ENCODE measurements at places on chromosomes 6 and 20.

- H3K27ac ChIP-seq = peak within 1 kb of the TSS; percentile 92
- H3K27me3 ChIP-seq = peaks cover 8% of the 10 kb centered on the region
- peaks cover 27% of the 10 kb centered on the region for H3K36me3 ChIP-seq
Observed at GRCh38 chr6:33208091-33208967, at the start of gene RING1. Gene RING1, plus strand, starts transcription at chr6:33208500. Its CDS starts 323 bp downstream, at chr6:33208823.

- peaks cover 18% of the 10 kb centered on the region for H3K27me3 ChIP-seq
- no peak overlapping the region for H3K27ac ChIP-seq
- no peak overlapping the region for H3K4me3 ChIP-seq
- DNase-seq = no peak
Observed at GRCh38 chr20:58141496-58141895, 87.0 kb downstream of the ANKRD60 start.

DNA sequence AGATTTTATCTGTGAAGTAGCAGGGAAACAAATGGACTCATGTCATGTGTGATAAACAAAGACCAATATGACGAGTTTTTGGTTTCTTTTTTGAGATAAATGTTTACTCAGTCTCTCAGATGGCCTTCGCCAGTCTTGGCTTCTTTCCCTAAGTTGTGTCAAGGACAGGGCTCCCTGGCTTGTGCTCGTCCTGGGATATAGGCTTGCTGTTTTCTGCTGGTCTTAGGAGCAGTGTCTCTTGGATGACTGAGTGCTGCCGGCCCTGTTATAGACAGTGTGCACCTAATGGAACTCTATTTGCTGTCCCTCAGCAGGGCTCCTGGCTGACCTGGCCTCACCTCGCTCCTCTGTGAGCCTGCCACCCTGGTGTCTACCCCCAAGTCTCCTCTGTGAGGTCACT lies 324.1 kb upstream of the SYNCRIP start:
- no peaks in the 10 kb centered on the region for H3K4me1 ChIP-seq
- no peak for DNase-seq
- no peak overlapping the region for H3K27ac ChIP-seq

DNA sequence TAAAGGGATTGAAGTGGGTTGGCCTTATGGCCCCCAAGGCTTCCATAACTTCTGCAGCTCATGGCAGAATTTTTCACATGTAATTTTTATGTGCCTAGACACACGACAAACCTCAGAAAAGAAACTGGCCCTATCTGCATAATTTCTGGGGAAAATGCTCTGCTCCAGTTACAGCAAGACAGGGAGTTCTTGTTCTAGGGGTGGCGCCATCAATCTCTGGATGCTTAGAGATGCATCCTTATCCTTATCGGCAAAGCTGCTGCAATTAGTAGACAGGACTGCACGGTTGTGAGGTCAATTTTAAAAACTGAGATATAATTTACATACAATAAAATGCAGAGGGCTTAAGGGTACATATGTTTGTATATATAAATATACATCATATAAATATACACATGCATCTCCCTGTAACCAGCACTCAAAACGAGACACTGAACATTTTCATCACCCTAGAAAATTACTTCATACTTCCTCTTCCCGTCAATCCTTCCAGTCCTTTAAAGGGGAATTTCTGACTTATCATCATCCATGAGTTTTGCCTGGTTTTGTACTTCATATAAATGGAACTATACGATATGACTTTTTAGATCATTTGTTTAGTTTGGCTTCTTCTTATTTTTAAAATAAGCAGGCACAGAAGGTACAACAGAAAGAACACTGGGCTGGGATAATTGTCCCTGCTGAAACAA lies 10.2 kb downstream of the ELMO2 start:
- no peak overlapping the region for H3K4me3 ChIP-seq
- H3K27me3 ChIP-seq = no peaks in the 10 kb centered on the region
- peaks cover 21% of the 10 kb centered on the region for H3K4me1 ChIP-seq

- peak overlapping the region; percentile 26 for H3K4me3 ChIP-seq
- H3K27ac ChIP-seq = peak overlapping the region; percentile 99
- peaks cover 45% of the 10 kb centered on the region for H3K4me1 ChIP-seq
- no peaks in the 10 kb centered on the region for H3K36me3 ChIP-seq
Observed at GRCh38 chr6:13354331-13355042, 26.1 kb upstream of the TBC1D7 start.

GRCh38 chr6:139369568-139370282 lies 4.7 kb downstream of the CITED2 start:
- peak overlapping the region; percentile 85 for H3K27ac ChIP-seq
- H3K4me1 ChIP-seq = peaks cover 42% of the 10 kb centered on the region
- peak; percentile 29 for DNase-seq
- peaks cover 17% of the 10 kb centered on the region for H3K36me3 ChIP-seq
- peak overlapping the region; percentile 59 for H3K4me3 ChIP-seq

- peaks cover 35% of the 10 kb centered on the region for H3K27me3 ChIP-seq
- H3K4me1 ChIP-seq = peaks cover 13% of the 10 kb centered on the region
- peak overlapping the region; percentile 67 for H3K4me3 ChIP-seq
- peak; percentile 69 for DNase-seq
Observed at GRCh38 chr20:45823949-45824835, 2.9 kb downstream of the TNNC2 start.

DNA sequence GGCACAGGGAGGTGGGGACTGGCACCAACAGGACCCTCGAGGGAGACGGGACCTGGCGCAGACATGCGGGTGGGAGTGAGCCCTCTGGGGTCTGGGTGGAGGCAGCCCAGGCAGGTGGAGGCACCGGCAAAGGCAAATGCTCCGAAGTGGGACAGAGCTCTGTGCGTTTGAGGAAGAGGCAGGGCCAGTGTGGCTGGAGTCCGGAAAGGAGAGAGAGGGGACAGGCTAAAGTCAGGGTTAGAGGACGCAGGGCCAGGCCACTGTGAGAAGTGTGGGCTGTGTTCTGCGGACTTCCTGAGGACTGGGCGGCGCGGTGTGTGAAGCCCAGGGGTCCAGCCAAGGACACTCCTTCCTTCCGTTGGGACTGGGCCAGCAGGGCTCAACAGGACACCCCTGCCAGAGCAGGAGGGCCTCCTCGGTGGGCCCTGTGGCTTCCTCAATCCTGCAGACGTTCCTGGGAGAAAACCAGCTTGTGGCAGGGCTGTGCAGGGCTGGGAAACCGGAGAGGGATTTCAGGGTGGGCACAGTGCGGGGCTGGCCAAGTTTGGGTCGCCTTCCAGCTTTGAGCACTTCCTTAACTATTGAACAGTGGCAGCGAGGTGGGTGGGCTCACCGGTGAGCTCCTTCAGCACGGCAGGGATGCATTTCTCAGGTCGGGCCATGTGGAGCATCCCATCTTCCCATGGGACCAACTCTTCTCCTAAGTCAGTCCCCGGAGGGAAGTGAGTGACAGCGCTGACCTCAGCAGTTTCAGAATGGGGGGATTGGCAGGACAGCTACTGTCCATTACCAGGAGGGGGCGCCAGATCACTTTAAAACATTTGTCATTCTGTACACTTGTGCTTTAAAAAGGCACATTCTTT lies 22.5 kb downstream of the MOCS3 start:
- no peaks in the 10 kb centered on the region for H3K36me3 ChIP-seq
- peak overlapping the region; percentile 19 for H3K27ac ChIP-seq
- H3K4me3 ChIP-seq = no peak overlapping the region
- H3K27me3 ChIP-seq = peaks cover 19% of the 10 kb centered on the region
- H3K4me1 ChIP-seq = peaks cover 15% of the 10 kb centered on the region

GRCh38 chr20:32251470-32251869 lies 26.0 kb upstream of the KIF3B start:
- peaks cover 3% of the 10 kb centered on the region for H3K36me3 ChIP-seq
- H3K4me3 ChIP-seq = peak overlapping the region; percentile 64
- H3K4me1 ChIP-seq = peaks cover 67% of the 10 kb centered on the region
- peak overlapping the region; percentile 97 for H3K27ac ChIP-seq
- peak; percentile 20 for DNase-seq
- H3K27me3 ChIP-seq = no peaks in the 10 kb centered on the region

DNA sequence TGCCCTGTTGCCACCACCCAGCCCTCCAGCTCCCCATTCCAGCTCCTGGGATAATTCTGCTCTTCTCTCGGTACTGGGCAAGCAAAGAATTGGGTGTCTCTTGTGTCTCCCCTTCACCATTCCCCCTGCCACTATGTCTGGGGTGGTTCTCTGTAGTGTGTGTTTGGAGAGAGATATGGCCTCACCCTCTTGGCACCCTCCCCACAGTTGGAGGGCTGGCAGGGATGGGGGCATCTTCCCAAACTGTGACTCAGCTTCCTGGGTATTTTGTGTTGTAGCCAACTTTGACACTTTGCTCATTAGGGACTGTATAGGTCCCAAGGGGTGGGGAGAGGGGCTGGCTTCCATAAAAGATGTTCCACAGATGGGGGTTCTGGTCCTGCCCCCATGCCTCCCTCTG lies 1.7 kb downstream of the TNXB start:
- no peak for DNase-seq
- no peaks in the 10 kb centered on the region for H3K27me3 ChIP-seq
- H3K4me1 ChIP-seq = peaks cover 25% of the 10 kb centered on the region

DNA sequence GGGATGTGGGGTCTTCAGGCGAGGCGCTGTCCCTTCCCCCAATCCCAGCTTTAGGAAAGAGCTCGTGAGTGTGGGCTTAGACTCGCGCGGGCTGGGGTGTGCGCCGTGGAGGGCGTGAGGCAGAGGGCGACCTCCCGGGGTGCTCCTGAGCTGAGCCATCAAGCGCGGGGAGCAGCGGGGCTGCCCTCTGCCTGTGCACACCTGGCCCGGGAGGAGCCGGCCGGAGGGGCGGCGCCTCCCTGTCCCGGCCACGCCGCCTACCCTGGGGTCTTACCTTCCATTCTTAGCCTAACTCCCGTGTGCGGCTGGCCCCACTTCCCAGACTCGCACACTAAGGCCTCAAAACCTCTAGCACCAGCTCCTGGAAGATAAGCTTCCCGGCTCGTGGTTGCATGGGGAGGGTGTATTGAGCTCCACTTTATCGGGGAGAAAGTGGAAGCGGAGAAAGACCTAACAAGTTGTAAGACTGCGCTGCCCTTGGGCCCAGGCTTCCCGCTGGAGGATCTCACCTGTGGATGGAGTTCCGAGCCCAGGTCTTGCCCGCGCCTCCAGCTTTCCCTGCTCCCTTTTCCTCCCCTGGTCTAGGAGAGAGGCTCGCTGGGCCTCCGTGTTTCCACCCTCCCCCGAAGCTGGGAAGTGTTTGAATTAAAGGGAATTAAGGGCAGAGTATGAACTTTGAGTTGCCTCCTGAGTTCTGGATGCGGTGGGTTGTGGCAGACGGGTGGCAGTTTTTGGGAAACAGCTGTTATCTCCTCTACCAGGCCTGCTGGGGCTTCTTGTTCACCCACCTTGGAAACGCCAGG lies 1.2 kb downstream of the DNMT3B start:
- H3K27me3 ChIP-seq = no peaks in the 10 kb centered on the region
- H3K36me3 ChIP-seq = no peaks in the 10 kb centered on the region
- H3K4me3 ChIP-seq = peak overlapping the region; percentile 79
- peaks cover 12% of the 10 kb centered on the region for H3K4me1 ChIP-seq

GRCh38 chr6:132286298-132287019 lies 114.8 kb downstream of the MOXD1 start:
- peaks cover 14% of the 10 kb centered on the region for H3K27me3 ChIP-seq
- H3K4me3 ChIP-seq = no peak overlapping the region
- DNase-seq = no peak
- H3K27ac ChIP-seq = no peak overlapping the region
- H3K4me1 ChIP-seq = no peaks in the 10 kb centered on the region

GRCh38 chr6:71929047-71929446 lies 42.7 kb downstream of the RIMS1 start:
- no peak overlapping the region for H3K27ac ChIP-seq
- H3K36me3 ChIP-seq = no peaks in the 10 kb centered on the region
- no peak overlapping the region for H3K4me3 ChIP-seq
- H3K27me3 ChIP-seq = no peaks in the 10 kb centered on the region

- no peak for DNase-seq
- H3K36me3 ChIP-seq = no peaks in the 10 kb centered on the region
- peaks cover 14% of the 10 kb centered on the region for H3K27me3 ChIP-seq
- H3K27ac ChIP-seq = no peak overlapping the region
Observed at GRCh38 chr6:90691823-90692222, 105.0 kb upstream of the MAP3K7 start.

DNA sequence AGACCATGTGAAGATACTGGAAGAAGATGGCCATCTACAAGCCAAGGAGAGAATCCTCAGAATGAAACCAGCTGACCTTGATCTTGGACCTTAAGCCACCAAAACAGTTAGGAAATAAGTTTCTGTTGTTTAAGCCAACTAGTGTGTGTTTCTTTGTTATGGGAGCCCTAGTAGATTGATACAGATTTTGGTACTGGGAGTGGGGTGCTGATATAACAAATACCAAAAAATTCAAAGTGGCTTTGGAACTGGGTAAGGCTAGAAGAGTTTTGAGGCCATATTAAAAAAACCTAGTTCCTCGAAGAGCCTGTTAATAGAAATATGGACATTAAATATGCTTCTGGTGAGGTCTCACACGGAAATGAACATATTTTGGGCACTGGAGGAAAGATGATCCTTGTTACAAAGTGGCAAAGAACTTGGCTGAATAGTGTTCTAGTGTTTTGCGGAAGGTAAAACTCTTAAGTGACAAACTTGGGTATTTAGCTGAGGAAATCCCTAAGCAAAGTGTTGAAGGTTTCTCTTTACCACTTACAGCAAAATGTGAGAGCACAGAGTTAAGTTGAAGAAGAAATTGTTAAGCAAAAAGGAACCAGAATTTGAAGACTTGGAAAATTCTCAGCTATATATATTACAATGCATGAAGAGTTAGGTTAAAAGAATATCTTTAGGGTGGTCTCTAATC lies 55.1 kb upstream of the CD83 start:
- no peak for DNase-seq
- no peak overlapping the region for H3K4me3 ChIP-seq
- H3K27ac ChIP-seq = no peak overlapping the region

DNA sequence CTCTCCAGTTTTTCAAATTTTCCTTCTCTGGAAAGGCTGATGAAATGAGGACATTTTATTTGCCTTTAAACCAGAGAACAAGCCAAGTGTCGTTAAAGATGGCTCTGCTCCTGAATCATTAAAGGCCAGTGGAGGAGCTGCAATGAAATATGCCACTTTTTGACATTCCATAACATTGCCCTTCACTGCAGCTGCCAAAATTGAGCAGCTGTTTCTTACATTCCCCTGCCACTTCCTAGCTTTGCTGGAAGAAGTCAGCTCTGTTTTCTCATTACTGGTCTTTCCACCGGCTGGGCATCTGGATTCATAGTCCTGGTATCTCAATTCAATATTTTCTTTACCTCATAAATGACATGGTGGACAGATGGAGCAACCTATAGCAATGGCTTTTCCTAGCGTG lies 45.5 kb upstream of the NRN1 start:
- H3K27ac ChIP-seq = no peak overlapping the region
- DNase-seq = no peak
- peaks cover 34% of the 10 kb centered on the region for H3K27me3 ChIP-seq
- no peaks in the 10 kb centered on the region for H3K4me1 ChIP-seq
